NCI-H345 (cell line): ENCODE measurements at places on chromosomes 3 and 15.

GRCh38 chr15:73821181-73821580, 52.2 kb upstream of the TBC1D21 start:
- DNase-seq = no peak

GRCh38 chr3:89180334-89180733, 72.9 kb downstream of the EPHA3 start:
- DNase-seq = no peak

- no peak for DNase-seq
These were observed 19.2 kb upstream of the AQP9 start for GRCh38 chr15:58119016-58119415.

DNA sequence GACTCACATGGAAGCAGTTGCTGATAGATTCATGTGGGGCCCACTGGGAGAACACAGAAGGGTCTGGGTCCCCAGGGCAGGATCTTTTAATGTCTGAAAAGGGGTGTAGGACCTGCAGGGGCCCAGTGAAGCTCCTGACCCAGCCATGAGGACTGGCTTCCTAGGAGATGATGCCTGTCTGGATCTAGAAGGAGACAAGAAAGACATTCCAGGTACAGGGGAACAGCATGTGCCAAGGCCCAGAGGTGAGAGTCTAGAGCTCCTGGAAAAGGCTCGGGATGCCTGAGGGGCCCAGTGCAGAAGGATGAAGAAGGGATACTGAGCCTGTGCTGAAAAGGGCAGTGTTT, 4.7 kb upstream of the SEMA3F start:
- DNase-seq = no peak

DNA sequence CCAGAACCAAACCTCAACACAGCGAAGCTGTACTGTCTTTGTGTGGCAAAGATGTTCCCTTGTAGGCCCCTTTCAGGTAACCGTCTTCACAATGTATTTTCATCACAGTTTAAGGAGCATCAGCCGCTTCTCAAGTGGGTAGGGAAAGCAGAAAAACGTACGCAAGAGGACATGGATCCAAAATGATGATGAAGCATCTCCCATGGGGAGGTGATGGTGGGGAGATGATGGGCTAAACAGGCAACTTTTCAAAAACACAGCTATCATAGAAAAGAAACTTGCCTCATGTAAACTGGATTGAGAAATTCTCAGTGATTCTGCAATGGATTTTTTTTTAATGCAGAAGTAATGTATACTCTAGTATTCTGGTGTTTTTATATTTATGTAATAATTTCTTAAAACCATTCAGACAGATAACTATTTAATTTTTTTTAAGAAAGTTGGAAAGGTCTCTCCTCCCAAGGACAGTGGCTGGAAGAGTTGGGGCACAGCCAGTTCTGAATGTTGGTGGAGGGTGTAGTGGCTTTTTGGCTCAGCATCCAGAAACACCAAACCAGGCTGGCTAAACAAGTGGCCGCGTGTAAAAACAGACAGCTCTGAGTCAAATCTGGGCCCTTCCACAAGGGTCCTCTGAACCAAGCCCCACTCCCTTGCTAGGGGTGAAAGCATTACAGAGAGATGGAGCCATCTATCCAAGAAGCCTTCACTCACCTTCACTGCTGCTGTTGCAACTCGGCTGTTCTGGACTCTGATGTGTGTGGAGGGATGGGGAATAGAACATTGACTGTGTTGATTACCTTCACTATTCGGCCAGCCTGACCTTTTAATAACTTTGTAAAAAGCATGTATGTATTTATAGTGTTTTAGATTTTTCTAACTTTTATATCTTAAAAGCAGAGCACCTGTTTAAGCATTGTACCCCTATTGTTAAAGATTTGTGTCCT, 60.0 kb downstream of the AAGAB start:
- no peak for DNase-seq

- DNase-seq = no peak
These were observed 62.8 kb downstream of the XXYLT1 start for GRCh38 chr3:195208183-195208582.

DNA sequence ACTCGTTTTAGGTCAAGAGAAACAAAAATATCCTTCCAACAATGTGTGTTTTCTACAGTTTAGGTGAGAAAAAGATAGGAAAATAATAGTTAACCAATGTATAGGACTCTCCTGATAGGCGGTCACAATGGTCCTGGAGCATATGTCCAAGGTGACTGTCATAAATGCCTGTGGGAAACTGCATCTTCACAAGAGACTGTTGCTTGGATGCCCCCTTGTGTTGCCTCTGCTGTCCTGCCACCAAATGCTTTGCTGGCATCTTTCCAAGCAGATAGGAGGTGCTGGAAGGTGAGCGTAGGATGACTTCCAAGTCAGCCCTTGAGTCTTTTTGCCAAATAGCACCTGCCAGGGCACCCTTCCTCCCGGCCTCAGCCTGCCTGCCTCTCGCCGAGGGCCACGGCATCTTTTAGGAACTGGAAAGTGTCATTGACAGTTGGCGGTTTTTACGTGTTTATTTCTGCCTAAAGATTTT, 24.1 kb upstream of the SACM1L start:
- peak; percentile 46 for DNase-seq
